ENCODE measurements at places on chromosomes 4 and X.

- DNase-seq = no peak
Measured at GRCh38 chr4:151359576-151359975, 34.2 kb upstream of the SH3D19 start.

DNA sequence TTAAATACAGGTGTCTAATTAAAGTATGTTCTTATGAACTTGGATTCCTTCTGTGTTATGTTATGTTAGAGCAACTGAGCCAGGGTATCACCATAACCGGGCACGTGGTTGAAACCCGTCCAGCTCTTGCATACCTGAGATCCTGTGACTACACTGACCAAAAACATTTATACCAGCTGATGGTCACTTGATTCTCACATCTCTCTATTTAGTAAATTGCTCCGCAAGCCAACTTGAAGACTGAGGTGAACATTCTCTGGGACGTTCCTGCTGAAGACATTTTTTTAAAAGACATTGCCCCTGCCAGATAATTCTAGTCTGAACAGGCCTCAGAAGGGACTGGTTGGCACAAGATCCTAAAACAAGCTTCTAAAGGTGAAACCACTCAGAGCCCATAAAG is 550.0 kb upstream of the DIPK2B start:
- no peak for DNase-seq

DNA sequence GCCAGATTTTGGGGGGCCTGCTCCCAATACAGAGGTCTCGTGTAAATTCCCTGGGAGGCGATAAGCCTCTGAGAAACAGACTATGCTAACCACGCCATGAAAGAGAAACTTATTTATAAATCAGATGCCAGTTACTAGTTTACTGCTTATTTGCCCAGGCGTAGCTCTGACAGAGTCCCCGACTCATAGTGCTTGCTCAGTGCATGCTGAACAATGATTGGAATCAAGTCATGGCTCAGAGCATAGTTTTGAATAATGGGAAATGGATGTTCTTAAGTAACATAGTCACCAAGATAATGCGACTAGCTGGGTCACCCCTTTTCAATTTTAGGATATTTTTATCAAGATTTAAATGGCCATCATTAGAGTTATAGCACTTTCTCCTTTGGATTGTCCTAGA is 39.9 kb downstream of the HTT start:
- DNase-seq = no peak

DNA sequence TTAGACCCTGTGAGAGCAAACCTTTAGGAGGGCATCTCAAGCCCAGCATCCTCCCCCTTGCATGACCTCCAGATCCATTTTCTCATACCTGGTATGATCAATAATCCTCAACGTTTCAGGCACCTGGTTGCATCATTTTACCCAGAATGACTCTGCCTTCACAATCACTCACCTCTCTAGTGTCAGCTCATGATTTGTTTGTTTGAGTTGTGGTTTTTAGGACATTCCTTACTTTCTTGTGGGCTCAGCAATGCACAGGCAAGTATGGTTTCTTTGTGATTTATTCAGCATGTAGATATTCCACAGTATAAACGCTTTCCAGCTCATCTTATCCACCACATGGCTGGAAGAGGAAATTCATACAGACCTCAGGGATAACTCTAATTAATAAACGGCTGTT is 93.6 kb upstream of the CPEB2 start:
- DNase-seq = no peak

GRCh38 chr4:13860126-13860525 is 232.6 kb upstream of the BOD1L1 start:
- DNase-seq = no peak

GRCh38 chr4:149912000-149912399 is 96.4 kb upstream of the IQCM start:
- no peak for DNase-seq

GRCh38 chrX:41491267-41492004 is 44.3 kb downstream of the NYX start:
- DNase-seq = peak; percentile 55

DNA sequence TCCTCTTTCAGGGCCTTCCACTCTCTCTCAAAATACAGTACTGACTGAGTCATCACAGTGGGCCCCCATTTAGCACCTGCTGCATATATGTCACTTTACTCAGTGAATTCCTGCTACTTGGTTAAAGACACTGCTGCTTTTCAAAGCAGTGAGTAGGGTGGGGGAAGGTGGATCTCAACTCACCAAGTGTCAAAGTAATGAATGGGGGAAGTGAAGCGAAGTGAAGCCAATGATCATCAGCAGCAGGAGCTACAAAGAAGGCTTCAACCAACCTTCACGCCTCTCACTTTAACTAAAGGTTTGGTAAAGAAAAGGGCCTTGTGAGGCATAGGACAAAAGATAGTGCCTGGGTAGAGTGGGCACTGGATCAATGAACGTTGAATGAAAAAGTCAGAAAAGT is 424.1 kb downstream of the SMARCA1 start:
- DNase-seq = no peak

DNA sequence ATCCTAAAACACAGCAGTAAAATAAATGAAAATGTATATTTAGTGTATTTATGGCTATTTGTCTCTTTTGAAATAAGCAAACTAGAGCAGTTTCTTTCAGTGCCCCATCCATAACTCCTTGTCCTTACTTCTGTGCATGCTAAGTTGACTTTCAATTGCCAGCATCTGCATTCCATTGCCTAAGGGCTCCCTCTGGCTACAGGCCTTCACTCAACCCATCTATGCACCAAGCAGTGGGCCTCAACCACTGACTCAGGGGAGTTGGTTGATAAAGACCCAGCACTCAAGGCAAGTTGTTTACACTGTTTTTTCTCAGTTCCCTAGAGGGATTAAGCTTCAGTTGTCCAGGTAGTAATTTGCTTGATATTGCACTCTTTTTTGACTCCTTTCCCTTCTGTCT is 265.7 kb downstream of the IQCM start:
- peak; percentile 9 for DNase-seq

- DNase-seq = no peak
Measured at GRCh38 chrX:108772549-108772948, 36.2 kb upstream of the IRS4 start.

Measured in GM03348 (cell line).